ENCODE measurements at places on chromosomes 2 and 18.

- no peak for DNase-seq
These were observed 93.0 kb upstream of the KLHL29 start for GRCh38 chr2:23292024-23292423.

DNA sequence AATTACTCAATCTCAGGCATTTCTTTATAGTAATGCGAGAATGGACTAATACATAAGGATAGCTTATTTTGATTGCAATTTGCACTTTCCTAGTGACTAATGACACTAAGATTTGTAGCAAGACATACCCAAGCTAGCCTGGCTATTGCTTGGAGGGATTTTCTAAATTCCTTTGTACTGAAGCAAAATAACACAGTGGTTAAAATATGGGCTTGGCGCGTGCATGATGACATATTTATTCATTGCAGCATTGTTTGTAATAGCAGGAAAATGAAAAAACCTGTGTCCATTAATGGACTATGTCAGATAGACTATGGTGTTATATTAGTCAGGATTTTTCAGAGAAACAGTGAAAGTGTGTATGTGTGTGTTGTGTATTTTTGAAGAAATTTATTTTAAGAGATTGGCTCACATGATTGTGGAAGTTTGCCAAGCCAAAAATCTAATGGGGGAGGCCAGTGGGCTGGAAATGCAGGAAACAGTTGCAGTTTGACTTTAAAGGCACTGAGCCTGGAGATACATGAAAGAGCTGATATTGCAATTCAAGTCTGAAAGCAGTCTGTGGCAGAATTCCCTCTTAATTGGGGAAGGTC lies 16.7 kb upstream of the LAPTM4A start:
- DNase-seq, result no peak

DNA sequence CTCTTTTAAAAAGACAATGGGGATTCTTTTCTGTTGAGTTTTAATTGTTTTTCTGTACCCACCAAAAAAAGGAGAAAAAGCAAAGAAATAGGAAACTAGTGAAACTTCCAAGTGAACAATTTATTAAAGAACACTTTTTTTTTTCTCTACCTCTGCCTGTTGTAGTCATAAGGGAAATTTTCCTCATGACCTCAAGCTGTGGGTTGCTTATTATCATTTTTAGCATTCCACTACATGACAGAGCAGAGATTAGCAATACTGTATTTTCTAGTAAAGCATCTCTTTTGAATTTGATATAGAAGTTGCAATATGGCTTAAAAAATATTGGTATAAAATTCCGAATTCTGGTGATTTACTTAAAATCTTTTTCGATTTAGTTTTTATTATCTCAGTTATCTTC lies 87.9 kb upstream of the LRRTM1 start:
- no peak for DNase-seq

GRCh38 chr2:235745597-235745996 lies 251.8 kb downstream of the AGAP1 start:
- no peak for DNase-seq

DNA sequence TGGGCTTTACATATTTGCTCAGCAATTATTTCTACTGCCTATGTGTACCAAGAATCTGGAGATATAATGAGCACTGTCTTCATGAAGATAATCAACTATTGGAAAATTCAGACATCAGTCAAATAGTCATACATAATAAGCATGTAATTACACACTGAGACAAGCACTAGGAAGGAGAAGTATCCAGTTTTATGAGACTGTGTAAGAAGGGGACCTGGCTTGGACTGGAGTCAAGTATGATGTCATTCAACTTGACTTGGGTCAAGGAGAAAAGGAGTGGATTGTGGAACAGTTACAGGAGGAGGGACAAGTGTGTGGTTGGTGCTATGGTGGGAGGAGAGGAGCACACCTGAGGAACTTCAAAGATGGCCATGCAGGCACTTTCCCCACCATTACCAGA lies 419.8 kb upstream of the TRIB2 start:
- no peak for DNase-seq

- DNase-seq, result no peak
These were observed 401.6 kb downstream of the GPD2 start for GRCh38 chr2:156837635-156838370.

DNA sequence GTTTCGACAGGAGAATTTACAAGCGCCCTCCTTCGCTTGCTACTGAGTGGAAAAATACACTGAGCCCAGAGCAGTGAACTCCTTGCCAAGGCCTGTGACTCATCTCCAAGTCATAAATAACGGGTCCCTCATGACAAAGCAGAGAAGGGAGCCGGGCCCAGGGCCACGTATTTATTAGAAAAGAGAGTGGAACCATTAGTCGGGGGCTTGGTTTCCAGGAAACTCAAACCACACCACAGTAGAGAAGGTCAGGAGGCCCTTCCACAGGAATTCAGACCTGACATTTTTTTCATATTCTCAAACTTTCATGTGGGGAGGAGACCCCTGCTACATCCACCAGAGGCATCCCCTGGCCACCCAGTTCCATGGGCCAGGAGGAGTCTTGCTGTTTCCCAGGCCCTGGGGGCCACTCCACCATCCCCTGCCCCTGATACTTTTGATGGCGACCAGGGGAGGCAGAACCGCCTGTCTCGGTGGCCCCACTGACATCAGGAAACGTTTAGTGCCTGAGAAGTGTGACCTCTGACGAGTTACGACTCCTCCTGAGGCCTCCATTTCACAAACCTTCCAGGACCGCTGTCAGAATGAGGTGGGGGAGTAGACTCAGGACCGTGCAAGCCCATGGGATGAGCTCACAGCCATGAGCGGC lies 289.7 kb downstream of the DYSF start:
- DNase-seq, result no peak

GRCh38 chr2:107738266-107738665 lies 88.4 kb upstream of the RGPD4 start:
- no peak for DNase-seq

DNA sequence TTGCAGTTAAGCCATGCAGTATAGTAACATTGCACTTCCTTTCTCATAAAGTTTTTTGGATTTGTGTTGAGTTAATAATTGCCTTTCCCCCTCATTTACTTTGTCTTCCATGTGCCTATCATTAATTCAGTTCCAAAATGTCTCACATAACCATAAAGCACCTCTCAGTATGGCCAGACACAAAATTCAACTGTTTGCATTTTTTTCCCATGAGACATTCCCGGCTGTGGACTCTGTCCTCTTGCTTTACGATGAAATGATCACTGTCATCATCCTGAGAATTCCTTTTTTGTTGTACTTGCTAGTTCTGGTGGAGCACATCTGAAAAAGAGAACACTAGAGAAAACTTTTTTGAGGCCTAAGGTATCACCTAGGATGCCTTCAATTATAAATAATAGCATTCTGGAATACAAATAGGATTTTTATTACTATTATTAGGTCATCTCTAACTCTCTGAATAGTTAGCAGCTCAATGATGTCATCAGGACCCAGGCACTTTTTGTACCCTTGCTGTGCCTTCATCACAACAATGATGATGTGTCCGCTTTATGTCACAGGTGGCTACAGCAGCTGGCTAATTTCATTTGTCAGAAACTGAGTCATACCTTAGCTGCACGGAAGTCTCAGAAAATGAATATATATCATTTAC lies 8.5 kb upstream of the ATP8B1 start:
- no peak for DNase-seq
